ENCODE measurements at places on chromosomes 4 and X.

- no peak for DNase-seq
Measured at GRCh38 chr4:143246977-143247376, 62.3 kb downstream of the USP38 start.

- no peak for DNase-seq
Measured at GRCh38 chrX:109691277-109691676, 41.8 kb downstream of the ACSL4 start.

DNA sequence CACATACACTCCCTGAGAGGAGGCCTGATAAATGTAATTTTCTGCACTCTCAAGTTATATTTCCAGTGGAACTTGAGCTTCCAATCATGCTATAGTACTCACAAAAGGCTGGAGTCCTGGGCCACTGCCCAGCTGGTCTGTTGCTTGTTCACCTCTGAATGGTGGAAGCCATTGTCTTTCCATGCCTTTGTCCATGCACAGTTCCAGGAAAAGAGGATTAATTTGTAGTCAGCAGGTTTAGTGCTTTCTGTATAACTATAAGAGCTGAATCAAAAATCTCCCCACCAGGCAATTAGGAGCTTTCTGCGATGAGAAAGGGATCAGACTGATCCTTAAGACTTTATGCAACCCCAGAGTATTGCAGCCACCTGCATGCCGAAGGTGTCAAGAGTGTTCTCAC is 195.4 kb upstream of the PGRMC2 start:
- DNase-seq: no peak

DNA sequence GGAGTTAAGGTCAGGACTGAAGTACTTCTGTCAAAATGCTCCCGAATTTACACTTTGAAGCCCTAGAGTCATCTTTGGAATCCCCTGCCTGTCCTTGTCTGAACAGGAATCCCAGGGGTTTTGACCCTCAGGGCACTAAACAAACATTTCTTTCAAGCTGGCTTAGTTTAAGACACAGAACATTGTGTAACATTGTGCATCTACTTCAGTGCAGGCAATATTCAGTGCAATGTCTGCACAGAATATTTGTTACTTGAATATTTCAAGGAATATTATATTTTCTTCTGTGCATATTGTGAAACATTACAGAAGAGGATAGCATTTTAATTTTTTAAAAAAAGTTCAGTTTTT is 763.4 kb downstream of the PCDH18 start:
- no peak for DNase-seq

- DNase-seq: no peak
Measured at GRCh38 chr4:163295138-163295537, 37.3 kb downstream of the NPY1R start.

DNA sequence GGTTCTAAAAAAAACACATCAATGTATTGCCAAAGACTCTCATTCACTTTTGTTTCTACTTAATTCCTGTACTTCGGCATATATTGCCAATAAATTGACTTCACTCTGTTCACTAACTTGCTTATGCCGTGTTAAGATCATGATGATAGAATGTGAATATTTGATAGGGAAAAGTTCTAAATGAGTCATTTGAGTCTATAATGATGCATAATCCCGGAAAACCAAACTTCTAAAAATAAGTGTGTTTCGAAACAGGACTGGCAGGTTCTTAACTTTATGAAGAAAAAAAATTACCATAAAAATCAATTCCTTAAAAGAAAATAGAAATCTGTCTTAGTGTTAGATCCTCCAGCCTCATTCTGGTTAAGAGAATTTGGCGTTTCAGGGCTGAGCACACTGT is 387.5 kb upstream of the FTHL17 start:
- no peak for DNase-seq

DNA sequence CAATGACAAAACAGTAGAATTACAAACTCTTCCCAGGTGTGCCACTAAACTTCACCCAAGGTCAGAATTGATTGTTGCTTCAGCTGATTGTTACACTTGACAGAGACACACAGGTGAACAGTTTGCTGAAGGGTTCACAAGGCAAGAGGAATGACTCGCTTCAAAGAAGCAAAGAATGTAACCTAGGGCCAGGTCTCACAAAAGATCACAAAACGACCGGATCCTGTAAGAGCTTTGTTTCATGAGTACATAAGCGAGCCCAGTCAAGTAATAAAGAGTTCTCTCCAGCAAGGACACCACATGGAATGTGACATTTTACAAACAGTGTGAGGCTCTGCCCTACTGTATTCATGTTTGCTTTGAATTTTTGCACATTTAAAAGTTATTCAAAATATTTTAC is 9.1 kb downstream of the LNX1 start:
- no peak for DNase-seq

DNA sequence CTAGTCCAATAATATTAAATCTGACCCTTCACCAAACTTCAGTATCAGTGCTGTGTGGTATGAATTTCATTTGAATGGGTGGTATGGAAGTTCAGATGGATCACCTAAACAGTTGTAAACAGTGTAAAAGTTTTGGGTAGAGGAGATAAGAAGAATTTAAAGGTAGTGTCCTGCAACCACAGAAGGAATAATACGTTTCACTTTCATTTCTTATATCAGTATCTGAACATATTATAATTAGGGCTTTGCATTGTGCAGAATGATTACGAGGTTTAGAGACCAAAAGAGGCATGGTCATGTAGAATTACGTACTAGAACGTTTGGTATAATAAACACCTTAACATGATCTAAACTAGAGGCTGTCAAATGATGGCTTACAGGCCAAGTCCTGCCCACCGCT is 116.1 kb downstream of the PDLIM5 start:
- no peak for DNase-seq

DNA sequence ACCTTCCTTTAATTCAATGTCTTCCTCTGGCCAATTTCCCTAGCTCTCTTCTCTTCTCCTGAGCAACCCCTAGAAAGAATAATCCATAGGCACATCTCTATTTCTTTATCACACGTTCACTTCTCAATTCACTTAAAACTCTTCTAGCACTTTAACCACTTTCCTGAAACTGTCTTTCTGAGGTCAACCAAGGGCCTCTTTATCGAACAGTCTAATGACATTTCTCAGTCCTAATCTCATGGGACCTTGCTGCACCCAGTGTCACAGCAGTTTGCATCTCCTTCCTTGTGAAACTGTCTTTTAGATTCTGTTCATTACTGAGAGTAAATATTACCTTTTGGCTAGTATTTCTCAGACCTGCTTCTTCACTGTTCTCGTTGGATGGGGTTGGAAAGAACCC is 285.3 kb upstream of the RASGEF1B start:
- no peak for DNase-seq

DNA sequence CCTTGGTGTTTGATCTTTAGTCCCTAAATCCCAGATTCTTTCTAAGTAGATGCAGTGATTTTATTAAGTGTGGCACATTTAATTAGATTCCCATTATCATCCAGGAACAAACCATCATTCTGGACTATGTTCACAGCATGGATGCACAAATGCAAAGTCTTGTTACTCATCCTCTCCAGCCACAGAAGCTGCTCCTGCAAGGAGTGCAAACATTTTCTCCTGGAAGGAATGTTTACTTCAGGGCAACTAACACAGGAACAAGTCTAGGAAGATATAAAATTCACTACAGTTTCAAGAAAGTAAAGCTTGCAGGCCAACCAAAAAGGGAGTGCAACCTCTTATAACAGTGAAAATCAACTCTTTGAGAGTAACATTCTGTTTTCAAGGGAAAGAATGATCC is 106.0 kb downstream of the IQCM start:
- no peak for DNase-seq

DNA sequence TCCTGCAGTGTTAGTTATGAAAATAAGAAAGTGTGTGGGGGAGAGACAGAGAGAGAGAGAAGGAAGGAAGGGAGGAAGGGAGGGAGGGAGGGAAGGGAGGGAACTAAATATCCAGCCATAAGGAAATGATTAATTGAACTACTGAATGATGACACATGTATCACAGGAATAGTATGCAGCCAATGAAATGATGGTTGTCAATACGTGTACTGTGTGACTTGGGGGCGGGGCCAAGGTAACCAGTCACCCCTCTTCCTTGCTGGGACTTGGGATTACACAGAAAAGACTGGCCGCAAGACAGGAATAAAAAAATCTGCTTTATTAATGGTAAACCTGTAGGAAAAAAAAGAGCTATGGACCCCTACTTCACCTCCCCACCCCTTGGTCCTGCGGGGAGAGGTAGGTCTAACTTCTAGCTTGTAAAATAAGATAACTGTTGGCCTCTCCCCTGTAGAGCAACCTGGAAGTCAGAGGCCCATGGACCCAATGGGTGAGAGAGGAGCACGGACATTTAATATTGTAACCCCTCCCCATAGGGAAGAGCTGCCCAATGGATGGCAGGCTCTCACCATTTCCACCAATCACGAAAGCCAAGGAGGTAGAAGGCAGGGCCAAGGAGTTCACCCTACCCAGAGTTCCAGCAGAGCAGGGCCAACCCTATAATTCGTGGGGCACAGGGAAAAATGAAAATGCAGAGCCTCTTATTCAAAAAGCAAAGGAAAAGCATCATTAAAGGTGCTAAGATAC is 7.4 kb downstream of the PPP2R2C start:
- no peak for DNase-seq

DNA sequence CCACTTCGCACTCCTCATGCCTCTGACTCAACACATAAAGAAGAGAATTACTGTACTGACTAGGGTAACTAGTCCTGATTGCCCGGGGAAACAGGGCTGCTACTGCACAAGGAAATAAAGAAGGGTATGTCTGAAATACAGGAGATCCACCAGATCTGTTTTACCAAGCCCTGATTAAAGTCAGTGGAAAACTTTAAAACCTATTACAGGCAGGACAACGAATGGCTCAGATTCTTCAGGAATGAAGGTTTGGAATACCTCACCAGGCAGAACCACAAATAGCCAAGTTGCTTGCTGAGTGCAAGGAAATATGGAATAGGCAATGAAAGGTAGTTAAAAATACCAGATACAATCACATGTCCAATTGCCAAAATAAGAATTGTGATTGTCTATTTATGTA is 17.3 kb downstream of the LAMTOR3 start:
- no peak for DNase-seq

DNA sequence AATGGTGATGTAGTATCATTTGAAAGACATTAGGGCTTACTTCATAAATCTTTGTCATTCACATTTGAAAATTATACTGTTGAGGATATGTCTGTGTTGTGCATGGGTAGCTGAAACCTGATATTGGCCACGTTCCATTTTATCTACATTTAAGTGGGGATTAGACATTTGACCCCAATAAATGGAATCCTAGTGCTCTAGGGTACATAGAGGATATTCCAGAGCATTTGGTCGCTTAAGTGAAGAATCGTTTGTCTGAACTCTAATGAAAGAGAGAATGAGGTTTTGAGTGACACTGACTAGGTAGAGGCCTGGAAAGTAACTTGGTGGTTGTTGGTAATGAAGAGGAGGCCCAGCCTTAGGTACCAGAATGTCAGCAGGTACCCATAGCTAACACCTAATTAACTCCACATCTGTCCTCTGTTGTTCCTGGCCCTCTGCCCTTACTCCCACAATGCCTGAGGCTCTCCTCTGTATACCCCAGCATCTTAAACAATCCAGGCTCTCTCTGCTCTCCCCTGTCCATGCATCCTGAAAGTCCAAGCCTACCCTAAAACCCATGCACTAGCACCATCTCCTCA is 299.5 kb upstream of the KLF3 start:
- DNase-seq: no peak

GRCh38 chr4:122798101-122798500 is 28.5 kb upstream of the FGF2 start:
- peak; percentile 93 for DNase-seq

DNA sequence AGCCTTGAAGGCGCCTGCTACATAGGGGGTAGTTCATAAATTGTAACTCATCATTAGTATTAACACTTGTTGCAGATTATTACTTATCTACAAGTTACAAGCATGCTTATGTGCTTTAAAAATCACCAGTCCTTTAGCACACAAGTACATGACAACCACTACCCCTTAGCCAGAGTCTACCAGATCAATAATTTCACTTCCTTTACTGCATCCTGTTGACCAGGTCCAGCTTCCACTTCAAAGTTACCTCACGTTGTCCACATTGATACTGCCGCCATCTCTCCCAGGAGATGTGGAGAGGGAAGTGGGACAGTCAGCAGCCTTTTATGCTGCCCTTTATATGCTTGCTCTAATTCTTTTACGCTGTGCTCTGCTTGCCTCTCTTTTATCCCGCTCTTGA is 231.3 kb upstream of the CXXC4 start:
- no peak for DNase-seq

- DNase-seq: no peak
Measured at GRCh38 chr4:189285377-189285776, 655.3 kb upstream of the FRG1 start.

DNA sequence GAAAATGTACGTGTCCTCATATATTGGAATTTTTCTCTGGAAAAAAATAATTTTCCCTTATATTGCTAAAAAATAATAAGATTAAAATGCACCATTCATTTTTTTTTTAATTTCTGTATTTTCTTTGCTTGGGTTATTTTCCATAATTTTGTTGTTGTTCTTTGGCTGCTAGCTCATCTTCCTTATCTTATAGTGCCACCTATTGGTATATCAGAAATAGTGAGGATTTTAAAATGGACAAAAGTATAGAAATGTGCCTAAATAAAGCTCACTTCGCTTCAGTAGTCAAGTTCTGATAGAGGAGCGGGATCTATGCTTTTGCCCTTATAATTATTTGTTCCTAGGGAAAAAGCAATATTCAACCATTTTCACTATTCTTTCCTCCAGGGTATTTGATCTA is 134.8 kb downstream of the NAP1L3 start:
- DNase-seq: no peak

DNA sequence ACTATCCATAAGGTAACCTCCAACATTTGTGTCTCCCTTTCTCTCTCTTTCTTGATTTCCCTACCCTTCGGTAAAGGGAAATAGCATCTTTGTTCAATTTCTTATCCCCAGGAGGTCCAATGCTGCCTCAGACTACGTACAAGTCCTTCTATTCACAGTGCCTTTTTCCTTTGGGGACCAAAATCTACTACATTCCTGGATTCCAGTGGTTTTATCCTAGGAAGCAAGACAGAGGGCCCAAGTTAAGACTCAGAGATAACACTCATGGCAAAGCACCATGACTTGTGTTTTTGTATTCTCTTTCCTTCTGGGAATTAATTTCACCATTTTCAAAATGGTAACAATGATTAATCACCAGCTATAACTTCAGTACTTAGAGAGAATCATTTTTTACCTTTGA is 10.6 kb downstream of the G3BP2 start:
- DNase-seq: no peak

- no peak for DNase-seq
Measured at GRCh38 chr4:147761218-147761883, 29.5 kb downstream of the ARHGAP10 start.

Measured in skeletal muscle cell (primary cell).